ENCODE measurements at places on chromosomes 13 and 19. TPM values are rescaled to one million over a fixed set of nuclear protein-coding genes. Genes with fewer than 3 reads are reported as not detected.

DNA sequence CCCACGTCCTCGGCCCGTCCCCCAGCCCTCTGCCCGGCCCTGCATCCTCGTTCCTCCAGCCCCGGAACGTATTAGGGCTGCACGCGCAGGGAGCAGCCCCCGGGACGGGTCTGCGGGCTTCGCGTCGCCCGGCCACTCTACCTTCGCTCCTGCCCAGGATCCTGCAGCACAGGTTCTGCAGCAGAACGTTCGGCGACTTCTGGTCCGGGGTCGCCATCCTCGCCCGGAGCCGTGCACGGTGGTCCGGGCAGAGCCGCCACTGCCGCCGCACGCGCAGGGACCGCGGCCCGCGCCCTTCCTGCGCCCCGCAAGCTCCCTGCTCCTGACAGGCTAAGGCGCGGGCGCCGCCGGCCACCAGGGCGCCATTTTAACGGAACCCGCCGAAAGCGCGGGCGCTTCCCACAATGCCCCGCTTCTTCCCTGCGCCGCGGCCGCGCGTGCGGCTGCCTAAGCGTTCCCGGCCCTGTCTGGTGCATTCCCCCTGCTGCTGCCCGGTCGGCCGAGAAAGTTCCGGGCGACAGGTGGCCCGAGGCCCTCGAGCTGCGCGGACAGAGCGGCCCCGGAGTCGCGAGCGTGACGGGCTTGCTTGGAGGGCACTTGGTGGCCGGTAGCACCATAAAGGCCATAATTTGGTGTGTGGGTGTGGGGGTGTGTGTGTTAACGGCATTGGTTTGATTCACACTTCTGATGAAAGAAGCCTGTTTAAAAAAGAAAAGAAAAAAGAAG is at the start of gene TUBGCP3:
Gene TUBGCP3 (minus strand): TSS at position 390 of the 726 bp plus-strand sequence. CDS start 173 bp downstream, at position 217.
- peak; percentile 90 for DNase-seq

DNA sequence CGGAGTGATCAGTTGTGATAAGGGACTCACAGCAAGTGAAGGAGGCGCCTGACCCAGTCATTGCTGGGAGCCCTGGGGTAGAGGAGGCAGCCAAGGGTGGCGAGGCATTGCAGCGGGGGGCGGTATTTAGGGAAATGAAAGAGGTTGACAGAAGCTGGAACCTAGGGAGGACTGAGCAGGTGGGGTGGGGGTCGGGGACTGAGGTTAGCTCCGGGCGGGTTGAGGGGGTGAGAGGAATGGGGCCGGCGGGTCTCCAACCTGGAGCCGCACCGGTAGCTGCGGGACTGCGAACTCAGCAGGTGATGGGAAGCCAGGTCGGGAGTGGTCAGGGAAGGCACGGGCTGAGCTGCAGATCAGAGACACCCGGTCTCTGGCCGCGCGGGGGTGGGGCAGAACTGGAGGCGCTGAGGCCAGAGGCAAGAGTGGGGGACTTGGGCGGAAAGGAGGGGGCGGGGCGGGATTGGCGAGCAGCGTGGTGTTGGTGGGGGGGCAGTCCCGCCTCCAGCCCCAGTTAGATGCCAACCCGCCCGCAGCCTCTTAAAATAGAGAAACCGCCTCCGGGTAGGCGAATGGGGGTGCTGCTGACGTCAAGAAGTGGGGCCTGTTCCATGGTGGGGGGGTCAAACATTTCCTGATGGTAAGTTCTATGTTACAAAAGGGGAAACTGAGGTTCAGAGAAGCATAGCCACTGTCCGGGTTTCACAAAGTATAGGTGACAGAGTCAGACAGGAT is 1.5 kb downstream of the MAST3 start:
- DNase-seq, result no peak

The FCGBP gene
- total RNA-seq, result 8.7 TPM

DNA sequence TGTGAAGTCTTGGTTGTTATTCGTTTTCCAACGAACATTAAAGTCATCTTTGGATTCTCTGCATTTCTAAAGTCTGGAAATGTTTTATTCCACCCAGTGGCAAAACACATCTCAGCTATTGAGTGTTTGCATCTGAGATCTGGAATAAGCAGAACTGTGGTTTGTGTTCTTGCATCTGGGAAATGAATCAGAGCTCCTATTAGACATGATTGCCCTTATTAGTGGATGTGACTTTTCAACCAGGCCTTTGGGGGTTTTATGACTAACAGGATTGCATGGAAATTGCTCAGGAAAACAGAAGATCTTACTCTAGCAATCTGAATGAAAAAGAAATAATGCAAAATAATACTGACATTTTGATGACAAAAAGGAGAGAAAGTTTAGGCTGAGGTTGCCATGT is 488.8 kb downstream of the IRS2 start:
- DNase-seq, result no peak

The C2CD4C gene
- total RNA-seq, result 1.8 TPM

DNA sequence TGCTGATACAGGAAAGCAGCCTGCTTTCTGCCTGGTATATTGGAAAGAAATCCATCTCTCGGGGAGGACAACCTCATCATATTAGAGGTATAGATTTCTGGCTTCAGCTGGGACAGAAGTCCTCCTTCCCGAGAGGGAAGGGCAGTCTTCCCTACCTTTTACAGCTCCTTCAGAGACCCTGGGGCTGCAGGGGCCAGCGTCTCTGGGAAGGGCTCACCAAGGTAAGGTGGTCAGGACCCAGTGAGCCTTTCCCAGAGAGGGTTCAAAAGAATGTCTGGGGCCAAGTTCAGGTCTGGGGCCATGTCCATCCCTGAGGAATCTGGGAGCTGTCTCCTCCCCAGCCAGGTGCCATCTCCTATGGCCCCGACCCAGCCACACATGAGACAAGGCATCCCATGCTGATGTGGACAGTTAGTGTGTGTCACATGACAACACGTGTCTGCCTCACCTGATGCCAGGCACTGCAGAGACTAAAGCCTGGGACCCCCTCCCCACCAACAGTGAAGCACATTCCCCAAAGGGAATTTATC is 136.4 kb downstream of the URI1 start:
- no peak for DNase-seq

DNA sequence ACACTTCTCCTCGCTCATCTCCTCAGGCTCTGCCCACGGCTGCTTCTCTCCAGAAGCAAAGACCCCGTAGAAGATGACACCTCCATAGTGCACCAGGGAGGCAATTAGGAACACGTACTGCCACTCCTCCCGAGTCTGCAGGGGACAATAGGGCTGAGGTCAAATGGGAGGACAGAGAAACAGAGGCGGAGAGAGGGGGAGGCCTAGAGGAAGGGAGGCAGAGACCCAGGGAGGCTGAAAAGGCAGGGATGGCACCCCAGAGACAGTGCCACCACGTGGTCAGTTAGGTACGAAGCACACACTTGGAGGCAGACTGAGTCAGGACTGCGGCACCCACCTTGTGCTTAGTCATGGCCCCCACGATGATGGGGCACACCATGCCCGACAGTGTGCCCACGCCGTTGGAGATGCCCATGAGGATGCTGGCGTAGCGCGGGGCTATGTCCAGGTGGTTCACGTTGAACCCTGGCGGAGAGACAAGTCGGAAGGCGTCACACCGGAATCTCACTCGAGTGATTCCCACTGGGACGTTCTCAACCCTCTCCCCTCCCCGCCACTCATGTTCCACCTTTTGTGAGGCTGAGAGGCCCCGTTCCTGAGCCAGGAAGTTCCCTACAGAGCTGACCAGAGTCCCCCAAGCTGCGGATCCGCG is 5.6 kb downstream of the GFY start:
- DNase-seq, result no peak

DNA sequence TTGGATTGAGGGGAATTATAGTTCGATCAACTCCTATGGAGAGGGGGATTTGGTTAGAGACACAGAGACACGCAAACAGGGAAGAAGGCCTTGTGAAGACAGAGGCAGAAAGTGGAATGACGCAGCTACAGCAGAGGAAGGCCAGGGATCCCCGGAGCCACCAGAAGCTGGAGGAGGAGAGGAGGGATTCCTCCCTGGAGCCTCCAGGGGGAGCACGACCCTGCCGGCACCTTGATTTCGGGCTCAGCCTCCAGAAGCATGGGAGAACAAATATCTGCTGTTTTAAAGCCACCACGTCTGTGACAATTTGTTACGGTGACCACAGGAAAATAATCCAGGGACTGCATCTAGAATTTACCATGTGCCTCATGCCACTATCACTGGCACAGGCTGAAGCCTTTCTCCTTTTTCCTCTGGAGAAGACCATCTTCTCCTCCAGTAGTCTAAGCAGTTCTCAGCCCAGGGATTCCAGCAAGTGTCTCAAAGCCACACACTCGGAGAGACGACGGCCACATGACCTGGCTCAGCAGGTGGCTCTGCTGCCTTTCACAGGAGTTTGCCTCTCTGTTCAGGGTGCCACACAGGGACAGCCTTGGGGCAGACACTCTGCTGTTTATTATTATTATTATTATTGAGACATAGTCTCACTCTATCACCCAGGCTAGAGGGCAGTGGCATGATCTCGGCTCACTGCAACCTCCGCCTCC is 39.9 kb upstream of the CCNE1 start:
- DNase-seq, result peak; percentile 65

DNA sequence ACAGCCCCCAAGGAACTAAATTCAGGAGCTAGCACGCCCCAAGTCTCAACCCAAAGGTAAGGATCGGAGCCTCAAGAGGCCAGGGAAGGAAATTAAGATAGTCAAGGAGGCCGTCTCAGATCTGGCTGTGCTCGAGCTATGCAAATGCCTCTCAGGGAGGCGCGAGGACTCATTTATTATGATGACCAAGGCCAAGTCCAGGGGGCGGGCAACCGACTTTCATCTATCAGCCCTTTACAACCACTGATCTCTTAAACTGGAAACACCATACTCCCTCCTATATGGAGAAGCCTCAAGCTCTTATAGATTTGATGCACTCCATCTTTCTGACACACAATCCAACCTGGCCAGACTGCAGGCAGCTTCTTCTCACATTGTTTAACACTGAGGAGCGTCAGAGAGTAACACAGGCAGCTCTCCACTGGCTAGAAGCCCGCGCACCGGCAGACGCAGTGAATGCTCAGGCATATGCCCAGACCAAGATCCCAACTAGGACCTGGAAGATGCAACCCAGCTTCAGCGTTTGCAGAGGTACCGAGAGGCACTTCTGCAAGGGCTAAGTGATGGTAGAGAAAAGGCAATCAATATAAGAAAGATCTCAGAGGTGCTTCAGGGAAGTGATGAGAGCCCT is 9.6 kb upstream of the SLC15A1 start:
- DNase-seq, result no peak
